ENCODE measurements at places on chromosomes 6 and 20.

DNA sequence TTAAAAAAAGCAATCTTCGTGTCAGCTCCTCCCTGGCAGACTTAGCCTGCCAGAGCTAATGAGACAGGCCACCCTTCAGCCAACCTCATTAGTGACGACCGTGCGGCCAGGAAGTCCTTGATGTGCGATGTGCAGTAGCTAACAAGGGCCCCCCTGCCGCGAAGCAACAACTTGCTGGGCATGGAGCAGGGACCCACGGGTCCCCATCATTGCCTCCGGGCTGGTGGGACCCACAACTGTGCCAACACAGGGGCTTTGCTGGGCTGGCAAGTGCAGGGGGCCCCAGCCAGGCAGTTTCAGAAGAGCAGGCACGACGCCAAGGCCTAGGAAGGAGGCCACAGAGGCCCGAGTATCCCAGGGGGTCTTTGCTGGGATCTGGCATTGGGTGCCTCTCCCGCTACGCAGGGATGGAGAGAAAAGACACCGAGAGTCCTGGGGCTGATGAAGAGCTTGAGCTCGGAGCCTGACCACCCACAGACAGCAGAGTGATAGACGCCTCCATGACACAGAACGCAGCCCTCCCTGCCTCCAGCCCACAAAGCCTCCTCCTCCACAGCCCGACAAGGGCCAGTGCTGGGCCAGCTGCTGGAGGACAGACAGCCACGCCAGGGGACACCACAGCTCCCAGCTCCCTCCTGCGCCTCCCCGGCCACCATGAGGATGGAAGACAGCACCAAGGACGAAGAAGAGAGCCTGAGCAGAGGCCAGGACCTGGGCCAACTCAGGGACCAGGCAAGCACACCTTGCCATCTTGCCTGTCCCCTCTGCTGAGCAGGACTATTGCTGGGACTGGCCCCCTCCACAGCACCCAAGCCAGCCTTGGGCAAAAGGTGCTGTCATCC, 96.6 kb downstream of the YTHDF1 start:
- no peak for DNase-seq

GRCh38 chr6:21722510-21722909, 129.0 kb downstream of the SOX4 start:
- no peak for DNase-seq

GRCh38 chr6:87029711-87030314, 65.1 kb downstream of the CGA start:
- DNase-seq = no peak

DNA sequence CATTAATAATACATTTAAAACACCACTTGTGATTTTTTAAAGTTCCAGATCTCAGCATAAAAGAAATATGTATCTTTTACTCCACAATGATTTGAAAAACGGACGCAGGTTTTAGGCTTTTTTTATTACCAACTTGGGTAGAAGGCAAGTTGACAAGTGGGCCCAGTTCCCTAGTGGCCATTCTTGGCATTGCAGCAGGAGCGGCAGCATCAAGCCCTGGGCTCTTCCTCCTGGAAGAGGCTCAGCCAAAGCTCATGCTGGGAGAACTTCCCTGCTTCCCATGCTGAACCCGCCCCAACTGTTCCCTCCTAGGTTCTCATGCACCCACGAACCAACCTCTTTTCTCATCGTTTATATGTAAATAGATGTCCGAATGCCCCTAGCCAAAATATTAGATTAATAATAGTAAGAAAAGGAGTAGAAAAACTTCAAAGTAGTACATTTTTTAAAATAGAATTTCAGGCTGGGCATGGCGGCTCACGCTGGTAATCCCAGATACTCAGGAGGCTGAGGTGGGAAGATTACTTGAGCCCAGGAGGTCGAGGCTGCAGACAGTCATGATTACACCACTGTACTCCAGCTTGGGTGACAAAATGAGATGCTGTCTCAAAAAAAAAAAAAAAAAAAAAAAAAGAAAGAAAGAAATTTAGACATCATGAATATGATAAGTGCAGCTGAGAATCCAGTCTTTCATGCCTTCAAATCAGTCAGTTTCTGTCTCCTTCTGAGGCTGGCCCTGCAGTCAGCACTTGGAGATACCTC, 18.2 kb upstream of the MYB start:
- DNase-seq = peak; percentile 45

- DNase-seq = no peak
Measured at GRCh38 chr20:56974499-56975250, 291.8 kb downstream of the BMP7 start.

DNA sequence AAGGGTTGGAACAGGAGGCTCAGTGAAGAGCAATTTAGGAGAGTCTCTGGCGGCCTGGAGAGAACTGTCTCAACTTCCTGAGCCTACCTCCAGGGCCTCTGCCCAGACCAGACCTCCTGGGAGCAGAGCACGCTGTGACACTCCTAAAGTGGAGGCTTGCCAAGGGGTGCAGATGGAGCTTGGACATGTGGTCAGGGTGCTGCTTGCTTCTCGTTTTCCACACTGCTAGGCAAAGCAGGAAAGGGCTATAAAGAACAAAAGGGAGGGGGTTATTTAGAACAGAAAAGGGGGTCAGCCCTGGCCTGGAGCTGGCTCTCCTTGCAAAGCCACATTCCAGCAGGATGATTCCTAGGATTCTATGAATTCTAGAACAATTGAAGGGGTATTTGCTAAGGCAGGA, 145.7 kb upstream of the GGTLC1 start:
- no peak for DNase-seq

GRCh38 chr6:112027942-112028674, 25.8 kb upstream of the CCN6 start:
- peak; percentile 55 for DNase-seq

DNA sequence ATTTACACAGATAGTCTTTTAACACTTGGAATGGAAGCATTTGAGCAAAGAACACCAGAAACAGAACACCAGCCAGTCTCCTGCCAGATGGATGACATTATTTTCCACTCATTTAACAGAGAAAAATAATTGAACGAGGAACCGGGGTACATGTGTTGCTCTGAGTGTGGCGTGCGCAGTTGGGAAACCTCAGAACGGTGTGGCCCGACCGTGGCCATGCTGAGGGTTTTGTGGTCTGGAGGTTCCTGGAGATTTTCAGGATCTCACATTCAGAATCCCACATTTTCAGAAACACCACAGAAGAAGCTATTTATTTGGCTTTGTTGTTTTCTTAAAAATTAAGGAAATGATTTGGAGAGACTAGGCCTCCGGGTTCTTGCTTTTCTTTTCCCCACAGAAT, 126.9 kb upstream of the QKI start:
- DNase-seq = no peak

- no peak for DNase-seq
Measured at GRCh38 chr20:39541136-39541803, 579.1 kb downstream of the DHX35 start.

DNA sequence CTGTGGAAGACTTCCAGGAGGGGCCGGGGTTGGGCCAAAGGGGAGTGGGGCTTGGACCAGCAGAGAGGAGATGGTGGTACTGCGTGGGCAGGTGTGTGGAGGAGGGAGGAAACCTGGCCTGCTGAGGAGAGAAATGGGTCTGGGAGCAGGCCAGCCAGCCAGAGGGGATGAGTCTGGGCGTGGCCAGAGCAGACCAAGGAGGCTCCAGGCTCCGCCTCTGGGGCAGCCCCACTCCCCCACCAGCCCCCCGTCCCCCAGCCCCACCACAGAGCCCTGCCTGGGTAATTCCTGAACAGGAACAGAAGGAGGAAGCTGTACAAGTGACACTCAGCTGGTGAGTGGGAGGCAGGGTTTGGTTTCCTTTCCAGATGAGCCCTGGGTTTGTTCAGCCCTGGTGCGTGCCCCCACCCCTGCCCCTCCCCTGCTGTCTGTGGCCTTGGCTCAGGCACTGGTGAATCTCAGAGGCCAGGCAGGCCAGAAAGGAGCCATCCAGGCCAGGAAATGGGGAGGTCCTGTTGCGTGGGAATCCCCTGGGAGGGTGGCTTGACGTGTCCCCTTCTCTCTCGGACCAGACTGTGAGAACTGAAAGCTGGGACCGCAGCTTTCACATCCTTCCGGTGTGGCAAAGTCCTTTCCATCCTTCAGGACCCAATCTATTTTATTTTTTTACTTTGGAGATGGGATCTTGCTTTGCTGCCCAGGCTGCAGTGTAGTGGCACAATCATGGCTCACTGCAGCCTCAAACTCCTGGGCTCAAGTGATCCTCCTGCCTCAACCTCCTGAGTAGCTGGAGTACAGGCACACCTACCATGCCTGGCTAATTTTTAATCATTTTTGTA, 9.4 kb upstream of the SRC start:
- DNase-seq = peak; percentile 24

GRCh38 chr6:36666826-36667591, 11.5 kb upstream of the CDKN1A start:
- DNase-seq = no peak

- no peak for DNase-seq
Measured at GRCh38 chr6:160500639-160501038, 152.5 kb downstream of the SLC22A3 start.

GRCh38 chr6:150865043-150865405, 478 bp upstream of the MTHFD1L start:
- DNase-seq = no peak

GRCh38 chr6:161837854-161838253, 564.0 kb upstream of the AGPAT4 start:
- DNase-seq = no peak

DNA sequence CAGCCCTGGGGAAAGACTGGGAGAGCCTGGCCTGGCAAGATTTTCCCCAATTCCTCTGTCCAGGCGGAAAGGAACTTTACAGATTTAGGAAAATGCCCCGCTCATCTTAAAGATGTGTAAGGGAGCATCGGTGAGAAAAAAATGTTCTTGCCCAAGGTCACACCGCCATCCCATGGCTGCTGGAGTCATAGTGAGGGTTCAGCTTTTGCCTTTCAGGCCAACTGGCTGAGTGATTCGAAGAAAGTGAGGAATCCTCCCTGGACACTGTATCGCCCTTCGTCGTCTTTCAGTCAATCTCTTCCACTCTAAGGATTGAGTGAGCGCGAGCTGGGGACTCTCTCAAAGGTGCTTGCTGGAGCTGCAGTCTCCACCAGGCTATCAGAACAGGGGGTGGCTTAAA, 1.4 kb downstream of the WFDC2 start:
- no peak for DNase-seq

DNA sequence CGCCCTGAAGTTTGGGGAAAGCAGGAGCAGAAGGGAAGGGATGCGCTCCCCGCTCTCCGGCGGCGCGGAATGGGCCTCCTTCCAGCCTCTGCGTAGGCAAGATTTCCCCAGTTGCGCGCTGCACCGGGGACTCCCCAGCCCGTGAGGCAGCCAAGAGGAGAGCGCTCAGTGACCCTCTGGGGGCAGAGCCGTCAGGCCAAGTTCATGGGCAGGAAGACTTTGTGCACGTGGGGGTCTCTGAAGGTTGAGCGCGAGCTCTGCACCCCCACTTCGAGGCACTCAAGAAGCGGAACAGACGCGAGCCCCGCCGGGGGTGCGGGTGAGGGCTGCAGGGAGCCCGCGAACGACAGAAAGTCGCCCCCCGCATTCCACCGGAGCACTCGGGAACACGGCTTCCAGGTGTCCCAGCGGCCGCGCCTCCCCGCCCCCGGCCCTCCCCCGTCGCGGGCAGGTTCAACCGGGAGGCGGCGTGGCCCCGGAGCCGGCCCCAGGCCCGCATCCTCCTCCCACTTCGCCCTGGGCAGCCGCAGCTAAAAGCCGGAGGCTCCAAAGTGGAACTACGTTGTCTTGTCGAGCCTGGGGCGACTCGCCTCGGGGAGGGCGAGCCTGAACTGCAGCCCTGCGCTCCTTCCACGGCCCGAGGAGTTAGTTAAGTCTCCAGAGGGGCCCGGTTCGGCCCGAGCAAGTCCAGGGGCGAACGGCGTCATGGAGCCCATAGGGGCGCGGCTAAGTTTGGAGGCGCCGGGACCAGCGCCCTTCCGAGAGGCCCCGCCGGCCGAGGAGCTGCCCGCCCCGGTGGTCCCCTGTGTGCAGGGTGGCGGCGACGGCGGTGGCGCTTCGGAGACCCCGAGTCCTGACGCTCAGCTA, at the start of gene PPP1R3G:
PPP1R3G (plus strand) TSS at position 561 of the 867 bp plus-strand sequence; CDS start at position 706, 145 bp downstream.
- DNase-seq = peak; percentile 23

- DNase-seq = no peak
Measured at GRCh38 chr6:5673019-5673790, 333.5 kb downstream of the NRN1 start.

- no peak for DNase-seq
Measured at GRCh38 chr6:125926711-125927110, 29.9 kb upstream of the HINT3 start.
